ENCODE measurements at places on chromosomes 16 and 17. TPM values are rescaled to one million over a fixed set of nuclear protein-coding genes. Genes with fewer than 3 reads are reported as not detected.

Gene TMIGD1
- not detected for total RNA-seq

Gene PTX4
- 0.61 TPM for total RNA-seq

Gene HAP1
- 1.6 TPM for total RNA-seq

Gene ADAMTS18
- not detected for total RNA-seq
